ENCODE measurements at places on chromosomes 2 and 18. TPM values are rescaled to one million over a fixed set of nuclear protein-coding genes. Genes with fewer than 3 reads are reported as not detected.

DNA sequence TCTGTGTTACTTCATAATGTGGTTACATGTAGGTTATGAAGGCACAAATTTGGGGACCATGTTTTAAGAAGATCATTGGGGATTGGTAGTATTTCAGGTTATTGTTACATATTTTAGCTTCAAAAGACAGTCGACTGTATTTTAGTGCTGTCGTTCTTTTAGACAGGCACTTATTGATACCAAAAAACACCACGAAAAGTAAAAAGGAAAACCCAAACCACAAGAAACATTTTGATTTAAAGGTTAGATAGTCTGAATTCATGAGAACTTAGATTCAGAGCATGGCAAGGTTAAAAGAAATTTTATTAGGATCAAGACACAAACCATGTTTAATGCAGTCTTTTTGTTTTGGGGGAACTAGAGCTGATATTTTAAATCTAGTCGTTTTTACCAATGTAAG, 209.0 kb downstream of the CAMKMT start:
- DNase-seq: no peak
- no peaks in the 10 kb centered on the region for H3K36me3 ChIP-seq
- no peak overlapping the region for H3K4me3 ChIP-seq
- H3K4me1 ChIP-seq: no peaks in the 10 kb centered on the region

- H3K4me3 ChIP-seq: peak within 1 kb of the TSS; percentile 82
- H3K27ac ChIP-seq: peak within 1 kb of the TSS; percentile 98
- peaks cover 18% of the 10 kb centered on the region for H3K4me1 ChIP-seq
- no peaks in the 10 kb centered on the region for H3K27me3 ChIP-seq
Measured at GRCh38 chr2:126655500-126656430, at the start of gene GYPC. Gene GYPC, plus strand, starts transcription at chr2:126656158. Its CDS starts 106 bp downstream, at chr2:126656264.

- H3K4me1 ChIP-seq: peaks cover 10% of the 10 kb centered on the region
- no peak overlapping the region for H3K4me3 ChIP-seq
- H3K27me3 ChIP-seq: no peaks in the 10 kb centered on the region
- DNase-seq: no peak
- H3K27ac ChIP-seq: no peak overlapping the region
- peaks cover 12% of the 10 kb centered on the region for H3K36me3 ChIP-seq
Measured at GRCh38 chr2:229815342-229815741, 101.0 kb upstream of the DNER start.

GRCh38 chr2:100895934-100896685, 76.2 kb downstream of the NPAS2 start:
- no peaks in the 10 kb centered on the region for H3K27me3 ChIP-seq
- DNase-seq: no peak
- no peak overlapping the region for H3K4me3 ChIP-seq
- no peak overlapping the region for H3K27ac ChIP-seq
- H3K4me1 ChIP-seq: peaks cover 33% of the 10 kb centered on the region
- no peaks in the 10 kb centered on the region for H3K36me3 ChIP-seq

- DNase-seq: no peak
- H3K36me3 ChIP-seq: peaks cover 14% of the 10 kb centered on the region
- peaks cover 18% of the 10 kb centered on the region for H3K4me1 ChIP-seq
- H3K4me3 ChIP-seq: no peak overlapping the region
- H3K27ac ChIP-seq: no peak overlapping the region
- H3K27me3 ChIP-seq: no peaks in the 10 kb centered on the region
Measured at GRCh38 chr2:8752385-8752784, 70.5 kb downstream of the ID2 start.

DNA sequence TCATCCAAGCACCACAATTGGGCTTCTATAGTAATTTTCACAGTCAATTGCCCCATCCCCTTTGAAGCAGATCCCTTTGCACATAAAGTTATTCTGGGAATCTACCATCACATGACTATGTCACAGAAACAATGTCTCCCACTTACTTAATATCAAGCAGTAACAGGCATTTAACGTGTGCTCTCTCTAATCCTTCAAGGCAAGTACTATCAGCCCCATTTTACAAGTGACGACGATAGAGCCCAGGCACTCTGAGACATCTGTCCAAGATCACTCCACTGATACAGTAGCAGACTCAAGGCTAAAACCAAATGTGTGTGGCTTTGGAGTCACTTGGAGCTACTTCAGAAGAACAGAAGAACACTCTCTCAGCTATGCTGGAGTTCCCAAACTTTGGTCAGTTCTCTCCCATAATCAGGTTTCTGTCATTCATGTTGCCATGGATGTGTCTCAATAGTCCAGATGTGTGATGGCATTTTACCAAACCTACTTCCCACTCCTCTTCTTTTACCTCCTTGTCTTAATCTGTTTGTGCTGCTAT, 39.7 kb downstream of the PID1 start:
- H3K27ac ChIP-seq: no peak overlapping the region
- no peaks in the 10 kb centered on the region for H3K27me3 ChIP-seq
- H3K36me3 ChIP-seq: no peaks in the 10 kb centered on the region
- H3K4me1 ChIP-seq: peaks cover 54% of the 10 kb centered on the region
- DNase-seq: no peak
- no peak overlapping the region for H3K4me3 ChIP-seq

- H3K4me1 ChIP-seq: no peaks in the 10 kb centered on the region
- no peak overlapping the region for H3K4me3 ChIP-seq
- H3K27me3 ChIP-seq: no peaks in the 10 kb centered on the region
- no peak for DNase-seq
- H3K36me3 ChIP-seq: no peaks in the 10 kb centered on the region
- no peak overlapping the region for H3K27ac ChIP-seq
Measured at GRCh38 chr18:35658112-35658511, 76.6 kb downstream of the GALNT1 start.

- no peak overlapping the region for H3K27ac ChIP-seq
- H3K4me3 ChIP-seq: no peak overlapping the region
- no peaks in the 10 kb centered on the region for H3K4me1 ChIP-seq
- no peaks in the 10 kb centered on the region for H3K36me3 ChIP-seq
Measured at GRCh38 chr2:234286118-234286598, 210.7 kb downstream of the ARL4C start.

GRCh38 chr2:219514836-219515235, 554 bp downstream of the ASIC4 start:
- DNase-seq: no peak
- H3K27me3 ChIP-seq: peaks cover 7% of the 10 kb centered on the region
- H3K36me3 ChIP-seq: no peaks in the 10 kb centered on the region

DNA sequence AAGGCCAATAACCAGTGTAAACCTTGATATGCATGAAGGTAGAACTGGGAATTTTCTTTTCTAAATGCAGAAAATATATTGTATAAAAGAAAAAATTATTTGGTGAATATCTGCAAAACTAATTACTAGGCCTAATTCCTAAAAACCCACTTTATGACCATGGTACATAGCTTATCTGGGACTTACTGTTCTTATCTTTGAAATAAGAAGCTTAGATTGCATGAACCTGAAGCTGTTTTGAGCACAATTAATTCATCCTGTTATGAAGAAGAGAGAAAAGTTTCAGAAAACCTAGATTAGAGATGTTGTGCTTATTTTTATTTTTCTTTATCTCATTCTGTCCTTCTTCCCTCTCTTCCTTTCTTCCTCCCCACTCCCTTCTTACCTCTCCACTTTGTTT, 235.0 kb downstream of the GULP1 start:
- peak overlapping the region; percentile 45 for H3K27ac ChIP-seq
- H3K4me1 ChIP-seq: peaks cover 11% of the 10 kb centered on the region
- DNase-seq: no peak
- H3K4me3 ChIP-seq: peak overlapping the region; percentile 58
- H3K36me3 ChIP-seq: no peaks in the 10 kb centered on the region

- H3K4me1 ChIP-seq: peaks cover 2% of the 10 kb centered on the region
- H3K4me3 ChIP-seq: no peak overlapping the region
- no peaks in the 10 kb centered on the region for H3K27me3 ChIP-seq
- H3K36me3 ChIP-seq: no peaks in the 10 kb centered on the region
- no peak overlapping the region for H3K27ac ChIP-seq
- no peak for DNase-seq
Measured at GRCh38 chr2:46007412-46007811, 289.8 kb upstream of the EPAS1 start.

DNA sequence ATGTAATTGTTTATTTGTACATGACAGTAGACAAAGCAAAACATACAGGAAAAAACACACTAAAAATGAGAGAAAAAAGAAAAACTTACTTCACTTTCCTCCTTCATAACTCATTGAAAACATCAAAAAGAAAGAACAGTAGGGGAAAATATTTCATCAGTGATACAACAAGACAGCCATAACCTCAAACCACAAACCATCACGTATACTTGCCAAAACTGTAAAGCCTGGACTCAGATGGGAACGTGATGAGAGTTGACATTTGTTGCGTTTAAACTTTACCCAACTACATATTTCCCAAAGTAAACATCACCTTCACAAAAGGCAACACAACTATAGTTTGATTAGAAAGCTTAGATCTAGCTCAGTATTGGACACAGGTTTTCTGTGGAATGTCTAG, 278.2 kb upstream of the COL3A1 start:
- H3K27me3 ChIP-seq: no peaks in the 10 kb centered on the region
- no peak overlapping the region for H3K4me3 ChIP-seq
- H3K36me3 ChIP-seq: no peaks in the 10 kb centered on the region
- no peak overlapping the region for H3K27ac ChIP-seq
- H3K4me1 ChIP-seq: no peaks in the 10 kb centered on the region

- peaks cover 22% of the 10 kb centered on the region for H3K4me1 ChIP-seq
- no peak for DNase-seq
- H3K27me3 ChIP-seq: no peaks in the 10 kb centered on the region
- no peaks in the 10 kb centered on the region for H3K36me3 ChIP-seq
- H3K27ac ChIP-seq: no peak overlapping the region
Measured at GRCh38 chr2:9805435-9806297, 37.6 kb upstream of the TAF1B start.

DNA sequence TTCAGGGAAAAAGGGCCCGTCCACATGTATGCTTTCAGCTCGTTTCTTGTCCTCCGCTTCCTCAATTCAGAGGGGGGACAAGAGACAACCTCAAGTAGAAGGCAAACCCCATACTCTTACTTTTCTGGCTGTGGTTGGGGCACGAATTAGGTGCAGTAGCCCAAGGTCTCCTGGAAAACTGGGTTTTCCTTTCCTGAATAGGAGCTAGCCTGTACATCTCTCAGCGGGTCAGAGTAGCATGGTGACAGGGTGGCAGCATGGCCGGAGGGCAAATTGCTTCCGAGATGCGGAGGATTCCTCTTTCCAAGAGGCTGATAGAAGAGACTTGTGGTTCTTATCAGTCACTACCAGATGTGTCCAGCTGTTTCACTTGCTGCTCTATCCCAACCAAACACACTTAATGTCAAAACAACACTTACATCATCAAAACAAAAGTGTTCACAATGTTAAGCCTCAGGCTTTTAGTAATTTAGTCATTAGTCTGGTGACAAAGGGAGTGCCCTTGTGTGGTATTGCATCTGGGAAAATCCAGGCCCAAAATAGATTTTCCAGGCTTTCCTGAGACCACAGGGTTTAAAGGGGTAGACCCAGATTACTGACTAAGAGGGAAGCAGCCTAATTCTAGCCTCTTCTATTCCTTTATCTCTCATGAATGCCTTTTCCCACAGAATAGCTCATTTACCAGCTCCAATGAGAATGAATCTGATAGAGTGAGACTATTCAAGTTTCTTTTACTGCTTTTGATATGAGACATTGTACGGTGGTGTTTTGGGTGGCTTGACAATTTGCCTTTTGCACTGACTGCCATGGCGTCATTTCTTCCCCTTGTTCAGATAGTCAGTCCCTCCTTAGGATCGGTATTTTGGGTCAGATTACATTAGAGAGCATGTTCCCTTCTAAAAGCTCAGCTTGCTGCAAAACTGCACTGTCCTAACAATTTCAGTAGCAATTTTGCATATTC, 162.0 kb downstream of the LTBP1 start:
- peaks cover 26% of the 10 kb centered on the region for H3K4me1 ChIP-seq
- no peaks in the 10 kb centered on the region for H3K36me3 ChIP-seq
- peak overlapping the region; percentile 48 for H3K4me3 ChIP-seq
- no peak for DNase-seq
- no peaks in the 10 kb centered on the region for H3K27me3 ChIP-seq

DNA sequence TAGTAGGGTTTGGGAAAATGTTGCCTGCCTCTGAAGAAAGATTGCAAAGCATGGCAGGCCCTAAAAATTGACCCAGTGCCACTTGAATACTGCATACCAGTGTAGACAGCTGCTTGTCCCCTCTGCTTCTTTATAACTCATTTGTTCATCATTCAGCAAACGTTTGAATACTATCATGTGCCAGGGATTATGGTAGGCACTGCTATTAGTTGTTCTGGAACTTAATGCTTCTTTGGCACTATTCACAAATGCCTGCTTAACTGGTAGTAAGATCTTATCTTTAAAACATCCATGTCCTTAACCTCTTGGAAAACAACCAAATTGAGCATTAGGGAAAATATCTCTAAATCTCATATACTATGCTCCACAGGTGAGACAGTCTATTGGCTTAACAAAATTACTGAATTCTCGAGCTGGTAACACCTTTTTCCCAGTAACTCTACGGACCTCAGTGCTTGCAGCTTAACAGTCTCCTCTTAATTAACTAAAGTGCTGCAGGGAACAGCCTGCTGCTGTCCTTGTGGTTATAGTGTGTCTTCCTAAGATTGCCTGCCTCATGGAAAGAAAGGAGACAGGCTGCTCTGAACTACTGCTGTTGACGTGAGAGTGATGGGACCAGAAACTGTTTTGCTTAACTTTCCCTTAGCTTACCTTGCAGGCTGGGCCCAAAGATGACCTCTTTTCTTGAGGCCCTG, 93.2 kb downstream of the MIB1 start:
- no peaks in the 10 kb centered on the region for H3K27me3 ChIP-seq
- H3K4me1 ChIP-seq: no peaks in the 10 kb centered on the region
- H3K36me3 ChIP-seq: peaks cover 3% of the 10 kb centered on the region
- H3K27ac ChIP-seq: peak overlapping the region; percentile 2

DNA sequence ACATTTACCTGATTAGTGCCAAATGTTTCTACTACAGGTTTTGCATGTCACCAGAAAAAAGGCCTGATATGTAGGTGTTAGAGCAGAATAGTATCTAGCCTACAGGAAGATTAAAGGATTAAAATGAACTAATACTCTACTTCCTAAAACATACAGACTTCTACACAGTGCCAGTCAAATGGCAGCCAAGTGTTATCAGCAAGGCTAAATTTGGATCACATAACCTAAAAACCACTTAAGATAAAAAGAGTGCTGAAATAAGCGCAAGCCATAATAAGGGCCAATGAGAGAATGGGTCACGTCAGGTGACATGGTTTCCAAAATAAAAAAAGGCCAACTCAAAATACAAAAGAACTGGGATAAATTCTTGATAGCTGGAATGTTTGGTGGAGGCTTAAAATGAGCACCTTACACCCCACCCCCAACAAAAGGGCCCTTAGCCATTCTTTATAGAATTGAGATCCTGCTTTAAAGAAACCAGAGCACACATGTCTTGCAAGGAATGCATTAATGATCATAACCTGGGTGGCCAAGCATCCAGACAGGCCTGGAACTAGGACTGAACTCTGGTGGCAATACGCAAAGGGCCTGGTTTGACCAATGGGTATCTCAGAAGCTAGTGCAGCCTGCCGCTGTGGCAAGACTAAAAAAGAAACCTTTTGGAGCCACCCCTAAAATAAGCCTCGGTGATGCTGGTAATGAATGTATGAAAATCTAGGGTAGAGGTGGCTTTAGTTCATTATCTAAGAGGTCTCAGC, 32.4 kb downstream of the IRS1 start:
- H3K27me3 ChIP-seq: no peaks in the 10 kb centered on the region
- H3K27ac ChIP-seq: peak overlapping the region; percentile 67
- DNase-seq: no peak
- peaks cover 63% of the 10 kb centered on the region for H3K4me1 ChIP-seq

The SKA1 gene
- not detected for total RNA-seq

The SATB2 gene
- total RNA-seq: 5.5 TPM

The CCBE1 gene
- total RNA-seq: 1.6 TPM

The FAM110C gene
- total RNA-seq: 4.9 TPM

The G6PC2 gene
- total RNA-seq: not detected

The ELMOD3 gene
- 21.4 TPM for total RNA-seq

The TNFRSF11A gene
- 14.2 TPM for total RNA-seq

The FASTKD2 gene
- total RNA-seq: 21.9 TPM

The HOXD4 gene
- total RNA-seq: 9.3 TPM

The UCN gene
- 1.8 TPM for total RNA-seq

The WNT6 gene
- 0.27 TPM for total RNA-seq

The DPP4 gene
- 2.0 TPM for total RNA-seq

All from thoracic aorta (tissue), 2 donors.